ENCODE measurements at places on chromosomes 11 and 22.

DNA sequence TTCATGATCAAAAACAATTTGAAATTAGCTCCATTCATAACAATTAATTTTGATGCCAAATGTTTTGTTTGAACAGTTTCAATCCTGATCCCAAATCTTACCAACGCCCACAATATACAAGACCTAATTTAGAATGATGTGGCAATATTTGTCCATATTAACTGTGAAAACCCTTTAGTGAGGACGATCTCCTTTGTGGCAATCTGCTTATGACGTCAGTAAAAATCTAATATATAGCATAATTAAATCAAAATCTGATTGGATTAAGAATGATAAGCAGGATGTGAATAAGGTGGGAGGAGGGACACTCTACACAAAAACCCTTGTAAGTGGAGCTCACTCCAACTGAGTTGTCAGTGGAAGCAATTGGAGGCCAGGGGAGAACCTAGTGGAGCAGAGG is 11.9 kb upstream of the SLC5A4 start:
- DNase-seq = no peak

DNA sequence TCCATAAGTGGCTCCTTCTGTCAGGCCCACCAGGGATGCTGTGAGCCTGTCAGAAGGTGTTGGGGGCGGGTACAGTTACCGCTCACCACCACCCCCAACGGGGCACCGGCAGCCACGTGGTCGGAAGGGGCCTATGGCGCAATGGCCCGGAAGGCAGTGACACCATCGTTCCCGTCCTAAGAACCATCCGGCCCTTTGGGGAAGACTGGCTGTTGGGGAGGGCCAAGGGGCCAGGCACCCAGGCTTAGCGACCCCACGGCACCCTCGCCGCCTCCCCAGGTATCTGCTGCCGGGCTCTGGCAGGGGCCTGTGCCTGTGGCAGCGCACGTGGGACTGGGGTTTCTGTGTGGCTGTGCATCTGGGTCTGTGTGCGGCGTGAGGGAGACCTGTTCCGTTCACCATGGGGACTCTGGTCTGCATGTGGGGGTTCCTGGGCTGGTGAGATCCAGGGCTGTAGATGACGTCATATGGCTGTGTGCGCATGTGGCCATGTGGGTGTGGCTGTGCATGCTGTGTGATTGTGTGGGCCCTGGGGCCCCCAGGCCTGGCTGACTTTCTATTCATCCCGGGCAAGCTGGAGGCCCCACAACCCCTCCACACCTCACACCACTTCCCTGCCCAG is 717 bp downstream of the OSM start:
- DNase-seq = peak; percentile 78

GRCh38 chr11:16846305-16846704 is 107.9 kb downstream of the C11orf58 start:
- no peak for DNase-seq

- no peak for DNase-seq
Measured at GRCh38 chr22:42389143-42389542, 43.1 kb downstream of the NFAM1 start.

DNA sequence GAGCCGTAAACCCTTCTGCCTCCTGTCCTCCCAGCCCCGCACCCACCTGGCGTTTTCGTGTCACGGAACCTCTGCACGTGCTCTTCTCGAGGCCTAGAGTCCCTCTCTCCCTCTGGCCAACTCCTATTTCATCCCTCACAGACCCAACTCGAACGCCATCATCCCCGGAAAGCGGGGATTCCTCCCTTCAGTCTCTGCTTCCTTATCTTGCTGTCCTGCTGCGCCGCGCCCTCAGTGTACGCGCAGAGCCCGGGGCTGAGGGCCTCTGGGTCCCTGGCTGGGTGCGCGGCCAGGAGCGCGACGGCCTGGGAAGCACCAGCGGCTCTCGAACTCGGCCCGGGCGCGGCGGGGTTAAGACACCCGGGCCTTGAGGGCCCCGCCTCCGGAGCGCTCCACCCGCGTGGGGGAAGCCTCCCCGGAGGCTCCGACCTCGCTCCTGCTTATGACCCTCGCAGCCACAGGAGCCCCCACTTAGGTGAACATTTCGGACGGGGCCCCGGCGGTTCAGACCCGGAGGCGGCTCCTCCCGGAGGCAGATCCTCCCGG is 398 bp upstream of the ATG16L2 start:
- peak; percentile 74 for DNase-seq

DNA sequence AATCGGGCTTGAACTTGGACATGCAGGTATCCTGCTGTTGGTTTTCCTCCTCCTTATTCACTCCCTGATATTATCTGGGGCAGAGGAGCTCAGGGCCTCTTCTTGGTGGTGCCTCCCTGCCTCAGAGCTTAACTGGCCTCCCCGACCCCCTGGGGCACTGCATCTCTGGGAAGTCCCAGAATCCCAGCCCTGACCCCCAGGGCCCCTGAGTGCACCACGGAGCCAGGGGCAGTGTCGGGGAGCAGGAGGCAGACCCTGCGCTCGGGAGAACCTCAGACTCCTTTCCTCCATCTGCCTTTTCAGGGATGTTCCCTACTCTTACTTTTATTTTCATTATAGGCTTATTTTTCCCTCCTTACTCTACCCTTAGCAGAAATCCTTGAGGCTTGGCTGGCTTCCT is 537.0 kb downstream of the BRD1 start:
- no peak for DNase-seq

DNA sequence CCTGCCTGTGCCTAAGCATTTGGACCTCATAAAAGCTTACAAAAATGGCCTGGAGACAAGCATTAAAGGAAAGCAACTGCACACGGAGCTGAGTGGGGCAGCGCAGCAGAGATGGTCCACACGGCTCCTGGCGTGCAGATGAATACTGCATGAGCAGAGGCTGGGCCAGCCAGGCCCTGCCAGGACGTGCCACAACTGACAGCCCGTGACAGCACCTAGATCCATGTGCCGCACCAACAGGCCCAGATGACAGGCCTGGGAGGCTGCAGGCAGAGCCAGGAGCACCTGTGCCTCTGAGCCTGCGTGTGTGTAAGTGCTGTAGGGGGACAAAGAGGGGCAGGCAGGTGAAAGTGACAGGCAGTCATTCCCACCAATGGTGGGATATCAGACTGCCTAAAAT is 33.4 kb downstream of the MICAL3 start:
- DNase-seq = no peak

DNA sequence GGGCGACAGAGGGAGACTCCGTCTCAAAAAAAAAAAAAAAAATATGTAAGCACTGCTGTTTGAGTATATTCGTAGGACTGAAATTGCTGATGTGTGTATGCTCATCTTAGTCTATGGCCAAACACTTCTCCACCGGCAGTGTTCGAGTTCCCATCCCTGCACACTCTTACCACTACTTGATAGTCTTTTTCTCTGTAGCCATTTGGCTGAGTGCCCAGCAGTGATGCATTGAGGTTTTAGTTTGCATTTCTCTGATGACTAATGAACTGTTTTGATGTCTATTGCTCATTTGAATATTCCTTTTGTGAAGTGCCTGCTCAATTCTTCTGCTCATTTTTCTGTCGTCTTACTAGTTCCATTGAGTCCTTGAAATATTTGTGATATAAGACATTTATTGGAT is 1.9 kb downstream of the TIRAP start:
- DNase-seq = peak; percentile 81

DNA sequence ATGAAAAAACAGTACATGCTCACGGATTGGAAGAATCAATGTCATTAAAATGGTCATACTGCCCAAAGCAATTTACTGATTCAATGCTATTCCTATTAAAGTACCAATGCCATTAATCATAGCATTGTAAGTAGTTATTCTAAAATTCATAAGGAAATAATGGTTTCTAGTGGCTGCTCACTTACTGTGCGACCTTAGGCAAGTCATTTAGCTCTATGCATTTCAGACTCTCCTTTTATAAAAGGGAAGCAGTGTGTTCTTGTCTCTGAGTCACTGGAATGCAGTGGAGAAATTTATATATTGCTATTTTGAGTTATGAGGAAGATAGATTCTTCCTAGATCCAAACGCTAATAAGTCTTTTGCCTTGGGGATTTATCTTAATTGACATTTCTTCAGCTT is 174.8 kb downstream of the KCNA4 start:
- DNase-seq = no peak

DNA sequence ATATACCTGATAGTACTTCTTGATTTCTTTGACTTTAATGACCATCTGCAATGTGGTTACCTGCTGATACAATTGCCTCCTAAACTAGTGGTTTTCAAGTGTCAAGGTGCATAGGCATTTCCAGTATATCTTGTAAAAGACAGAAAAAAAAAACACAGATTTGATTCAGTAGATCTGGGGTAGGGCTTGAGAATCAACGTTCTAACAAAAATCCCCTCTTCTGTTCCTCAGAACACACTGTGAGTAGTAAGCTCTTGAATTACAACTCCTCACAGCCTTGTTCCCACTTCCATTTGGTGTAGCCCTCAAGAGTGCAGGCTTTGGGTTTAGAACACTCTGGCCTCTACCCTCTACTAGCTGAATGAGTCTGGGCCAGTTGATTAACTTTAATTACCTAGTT is 78.0 kb upstream of the CTSC start:
- DNase-seq = no peak

DNA sequence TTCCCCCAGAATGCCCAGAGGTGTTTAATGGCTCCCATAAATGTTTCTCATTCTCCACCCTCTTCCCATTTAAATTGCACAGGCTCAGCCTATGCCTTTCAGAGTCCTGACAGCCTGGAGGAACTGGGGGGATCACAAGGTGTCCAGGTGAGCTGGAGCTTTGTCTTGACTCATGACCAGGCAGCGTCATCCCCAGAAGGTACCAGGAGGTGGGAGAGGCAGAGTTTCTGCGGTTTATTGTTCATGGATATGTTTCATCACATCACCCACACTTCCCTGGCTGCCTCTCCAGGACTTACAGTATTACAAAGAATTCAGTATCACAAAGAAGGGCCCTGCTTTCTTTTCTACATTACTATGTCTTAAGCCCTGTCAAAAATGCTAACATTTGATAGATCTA is 103.2 kb upstream of the GALNT18 start:
- DNase-seq = no peak

DNA sequence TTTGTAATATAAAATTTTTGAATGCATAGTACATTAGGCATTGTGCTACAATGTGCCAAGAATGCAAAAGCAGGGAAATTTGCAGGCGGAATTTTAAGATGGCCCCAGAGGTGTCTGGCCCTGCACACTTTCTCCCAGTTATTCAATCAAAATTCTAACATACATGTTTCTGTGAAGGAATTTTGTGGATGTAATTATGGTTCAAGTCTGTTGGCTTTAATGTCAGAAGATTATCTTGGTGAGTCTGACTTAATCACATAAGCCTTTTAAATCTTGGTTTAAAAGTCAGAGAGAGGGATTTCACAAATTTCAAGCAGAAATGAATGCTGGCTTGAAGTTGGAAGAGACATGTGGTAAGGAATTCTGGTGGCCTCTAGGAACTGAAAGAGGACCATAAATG is 423.4 kb upstream of the CCDC179 start:
- DNase-seq = no peak

- no peak for DNase-seq
Measured at GRCh38 chr22:24108073-24108472, 73.2 kb upstream of the SUSD2 start.

DNA sequence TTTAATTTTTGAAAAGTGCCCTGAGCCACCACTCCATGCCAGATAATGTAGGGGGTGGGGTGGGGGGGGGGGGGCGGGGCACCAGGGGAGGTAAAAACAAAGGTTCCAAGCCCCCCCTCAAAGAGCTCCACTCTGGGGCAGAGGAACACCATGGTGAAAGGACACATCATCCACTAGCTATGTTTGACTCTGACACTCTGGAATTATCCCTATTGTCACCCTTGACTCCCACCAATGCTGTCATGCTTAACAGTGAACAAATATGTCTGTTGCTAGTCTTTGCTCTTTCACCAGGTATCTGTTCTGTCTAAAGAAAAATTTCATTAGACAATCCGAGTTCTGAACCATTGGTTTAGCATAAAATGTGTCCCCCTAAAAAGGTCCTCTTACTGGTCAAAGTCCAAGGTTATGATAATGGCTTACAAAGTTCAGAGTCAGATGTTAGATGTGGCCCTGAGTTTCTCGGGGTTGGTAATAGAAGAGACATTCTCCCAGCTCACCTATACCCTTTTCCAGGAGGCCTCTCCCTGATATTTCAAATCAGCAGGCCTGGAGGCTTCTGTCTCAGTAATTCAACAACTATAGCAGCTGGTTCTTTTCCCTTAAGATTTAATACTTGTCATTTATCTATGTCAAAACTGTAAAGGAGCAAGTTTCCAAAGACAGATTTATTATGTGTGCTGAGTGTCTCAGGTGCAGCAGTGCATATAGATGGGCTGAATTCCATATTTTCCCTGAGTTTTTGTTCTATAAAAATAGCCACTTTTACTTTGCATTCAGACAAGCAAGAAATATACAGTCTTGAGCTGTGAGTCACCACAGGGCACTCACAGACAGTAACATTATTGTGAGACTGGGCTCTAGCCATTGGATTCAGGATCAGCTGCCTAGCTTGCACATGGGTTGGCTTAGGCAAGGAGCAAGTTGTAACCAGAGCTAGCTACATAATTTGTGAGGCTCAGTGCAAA is 174.1 kb downstream of the CSNK2A3 start:
- DNase-seq = no peak

GRCh38 chr11:65065851-65066250 is 7.5 kb upstream of the NAALADL1 start:
- no peak for DNase-seq

GRCh38 chr11:11959601-11960000 is 48.8 kb downstream of the DKK3 start:
- no peak for DNase-seq

DNA sequence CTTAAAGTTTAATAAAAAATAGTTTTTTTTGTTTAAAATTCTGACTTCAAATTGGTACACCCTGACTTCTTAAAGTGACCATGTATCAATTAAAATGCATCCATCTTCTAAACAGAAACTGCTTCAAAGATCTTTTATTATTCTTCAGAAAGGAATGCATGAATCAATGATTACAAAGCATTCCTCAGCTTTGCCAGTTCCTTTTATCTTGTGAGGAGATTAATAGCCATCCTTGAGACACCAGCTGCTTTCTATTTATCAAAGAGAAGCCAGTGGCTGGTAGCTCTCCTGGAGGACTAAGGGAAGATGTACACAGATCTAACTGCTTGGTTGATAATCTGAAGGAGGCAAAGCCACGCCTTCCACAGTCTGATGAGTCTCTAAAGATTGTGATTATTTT is 2222.5 kb downstream of the LRRC4C start:
- DNase-seq = no peak

DNA sequence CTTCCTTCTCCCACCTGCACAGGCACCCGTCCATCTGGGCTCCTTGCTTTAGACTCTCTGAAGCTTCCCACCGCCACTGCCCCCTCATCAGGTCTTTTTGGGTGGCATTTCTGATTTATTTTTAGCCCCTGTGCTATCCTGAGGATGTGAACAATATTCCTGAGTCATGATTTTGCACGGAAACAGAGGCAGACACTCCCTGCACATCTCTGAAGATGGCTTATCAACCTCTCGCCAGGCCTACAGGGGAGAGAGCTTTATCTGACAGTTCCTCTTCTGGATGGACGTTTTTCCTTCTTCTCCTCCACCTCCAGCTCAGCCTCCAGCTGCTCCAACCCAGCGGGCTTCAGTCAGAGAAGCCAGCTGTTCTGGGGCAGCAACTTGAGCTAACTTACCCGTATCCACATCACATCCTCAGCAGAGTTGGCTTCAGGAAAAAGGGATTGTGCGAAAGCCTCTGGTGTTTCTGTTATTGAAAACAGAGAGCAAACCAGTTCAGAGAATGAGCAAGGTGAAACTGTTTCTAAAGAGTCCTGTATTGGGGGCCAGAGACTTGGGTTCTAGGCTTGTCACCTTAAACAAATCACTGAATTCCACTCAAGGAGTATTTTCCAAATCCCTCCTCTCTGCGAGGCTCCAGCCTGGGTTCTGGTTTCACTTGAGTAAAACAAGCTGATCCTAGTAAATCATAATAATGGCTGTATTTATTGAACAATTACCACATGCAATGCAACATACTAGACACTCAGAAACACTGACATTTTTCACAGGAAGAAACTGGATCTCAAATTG is 33.1 kb upstream of the ETS1 start:
- no peak for DNase-seq
